ENCODE measurements at places on chromosomes 1 and 21. TPM values are rescaled to one million over a fixed set of nuclear protein-coding genes. Genes with fewer than 3 reads are reported as not detected.
A peak's percentile ranks its signal among the peaks of the same experiment; 100 is the strongest.

KIF21B gene
- total RNA-seq, result 0.13 TPM

GRCh38 chr1:39653546-39654031 is 14.1 kb upstream of the HEYL start:
- H3K4me3 ChIP-seq, result no peak overlapping the region
- no peaks in the 10 kb centered on the region for H3K4me1 ChIP-seq
- H3K36me3 ChIP-seq, result no peaks in the 10 kb centered on the region
- no peak overlapping the region for H3K27ac ChIP-seq
- peaks cover 3% of the 10 kb centered on the region for H3K27me3 ChIP-seq

AKR7A3 gene
- 0.15 TPM for total RNA-seq

GRCh38 chr1:67683316-67683715 is 1.7 kb upstream of the GADD45A start:
- H3K27me3 ChIP-seq, result no peaks in the 10 kb centered on the region
- peaks cover 48% of the 10 kb centered on the region for H3K4me1 ChIP-seq
- DNase-seq, result no peak
- H3K4me3 ChIP-seq, result peak overlapping the region; percentile 62
- no peaks in the 10 kb centered on the region for H3K36me3 ChIP-seq
- H3K27ac ChIP-seq, result no peak overlapping the region

AVPR1B gene
- total RNA-seq, result not detected

DNA sequence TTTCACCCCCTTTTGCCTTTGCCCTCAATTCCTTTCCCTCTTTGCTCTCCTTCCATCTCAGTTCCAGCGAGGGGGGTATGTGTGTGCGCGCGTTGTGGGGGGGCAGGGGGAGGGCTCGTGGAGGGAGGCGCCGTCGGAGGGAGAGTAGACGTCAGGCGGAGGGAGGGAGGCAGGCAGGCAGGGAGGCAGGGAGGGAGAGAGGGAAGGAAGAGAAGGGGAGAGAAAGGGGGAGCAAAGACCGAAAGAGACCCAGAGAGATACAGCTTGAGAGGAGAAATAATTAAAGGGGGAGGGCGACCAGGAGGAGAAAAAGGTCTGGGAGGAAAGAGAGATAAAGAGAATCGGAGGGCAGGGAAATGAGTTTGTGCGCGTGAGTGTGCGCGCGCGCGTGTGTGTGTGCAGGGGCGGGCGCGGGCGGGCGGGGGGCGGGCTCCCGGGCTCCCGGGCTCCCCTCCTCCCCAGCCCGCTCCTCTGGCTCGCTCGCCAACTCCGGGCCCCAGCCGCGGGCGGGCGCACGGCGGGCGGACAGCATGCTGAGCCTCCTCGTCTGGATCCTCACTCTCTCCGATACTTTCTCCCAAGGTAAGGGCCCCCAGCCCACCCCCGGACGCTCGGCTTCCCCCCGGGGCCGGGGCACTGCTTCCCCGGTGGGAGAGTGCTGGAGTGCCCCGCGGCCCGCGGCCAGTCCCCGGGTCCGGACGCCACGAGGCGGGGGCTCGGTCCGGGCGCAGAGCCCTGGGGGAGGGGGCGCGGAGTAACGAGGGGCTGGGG is at the start of gene KIRREL1:
Gene KIRREL1 (plus strand): TSS at position 499 of the 771 bp plus-strand sequence. CDS start 32 bp downstream, at position 531.
- no peaks in the 10 kb centered on the region for H3K36me3 ChIP-seq
- no peaks in the 10 kb centered on the region for H3K4me1 ChIP-seq
- DNase-seq, result no peak
- H3K27ac ChIP-seq, result no peak within 1 kb of the TSS

- no peaks in the 10 kb centered on the region for H3K27me3 ChIP-seq
- H3K4me3 ChIP-seq, result no peak overlapping the region
- H3K36me3 ChIP-seq, result no peaks in the 10 kb centered on the region
- DNase-seq, result no peak
- H3K27ac ChIP-seq, result no peak overlapping the region
Observed at GRCh38 chr1:227576189-227576588, 12.8 kb downstream of the ZNF678 start.

- no peaks in the 10 kb centered on the region for H3K36me3 ChIP-seq
- H3K4me3 ChIP-seq, result no peak overlapping the region
- no peaks in the 10 kb centered on the region for H3K4me1 ChIP-seq
- no peak for DNase-seq
Observed at GRCh38 chr1:90557706-90558105, 159.4 kb downstream of the BARHL2 start.

NID1 gene
- total RNA-seq, result 29.3 TPM

AGBL4 gene
- total RNA-seq, result not detected

ATP6V1G3 gene
- not detected for total RNA-seq

CYP4A22 gene
- not detected for total RNA-seq

KCNE2 gene
- not detected for total RNA-seq

CLDN17 gene
- total RNA-seq, result not detected

GRCh38 chr1:211643324-211644212 is 31.9 kb downstream of the NEK2 start:
- peaks cover 85% of the 10 kb centered on the region for H3K4me1 ChIP-seq
- H3K27ac ChIP-seq, result peak overlapping the region; percentile 26
- peak; percentile 96 for DNase-seq
- no peaks in the 10 kb centered on the region for H3K27me3 ChIP-seq
- no peaks in the 10 kb centered on the region for H3K36me3 ChIP-seq

DNA sequence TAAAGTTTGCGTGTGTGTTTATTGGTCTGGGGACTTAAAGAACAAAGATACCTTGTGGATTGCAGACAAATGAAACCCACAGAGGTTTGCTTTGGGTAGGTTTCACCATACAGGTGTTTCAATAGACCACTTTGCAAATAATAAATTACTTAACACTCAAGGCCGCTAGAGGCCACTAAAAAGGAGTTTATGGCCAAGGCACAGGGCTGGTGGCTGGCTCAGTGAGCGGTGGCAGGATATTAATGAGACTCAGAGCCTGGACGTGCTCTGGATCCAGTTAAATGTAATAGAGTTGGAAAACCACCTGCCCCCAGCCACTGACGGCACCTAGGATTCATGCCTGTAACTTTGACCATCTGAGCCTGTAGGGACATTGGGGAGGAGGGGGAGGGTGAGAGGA is 44.5 kb downstream of the LRRC38 start:
- H3K36me3 ChIP-seq, result no peaks in the 10 kb centered on the region
- no peak overlapping the region for H3K4me3 ChIP-seq
- H3K27ac ChIP-seq, result no peak overlapping the region
- no peaks in the 10 kb centered on the region for H3K4me1 ChIP-seq
- peak; percentile 38 for DNase-seq

ZNF697 gene
- total RNA-seq, result 7.1 TPM

LORICRIN gene
- not detected for total RNA-seq

KRTAP19-1 gene
- total RNA-seq, result not detected

SLAMF6 gene
- total RNA-seq, result not detected

GRCh38 chr1:230070321-230071208 is 3.5 kb downstream of the GALNT2 start:
- H3K27me3 ChIP-seq, result no peaks in the 10 kb centered on the region
- H3K36me3 ChIP-seq, result no peaks in the 10 kb centered on the region
- peaks cover 37% of the 10 kb centered on the region for H3K4me1 ChIP-seq
- no peak overlapping the region for H3K27ac ChIP-seq
- H3K4me3 ChIP-seq, result no peak overlapping the region

- H3K27ac ChIP-seq, result no peak overlapping the region
- no peaks in the 10 kb centered on the region for H3K27me3 ChIP-seq
- no peaks in the 10 kb centered on the region for H3K36me3 ChIP-seq
- DNase-seq, result no peak
Observed at GRCh38 chr1:242535986-242536385, 11.5 kb upstream of the PLD5 start.

GRCh38 chr1:27332536-27333281 is 9.1 kb upstream of the SYTL1 start:
- no peaks in the 10 kb centered on the region for H3K4me1 ChIP-seq
- no peaks in the 10 kb centered on the region for H3K27me3 ChIP-seq
- H3K27ac ChIP-seq, result no peak overlapping the region
- H3K36me3 ChIP-seq, result peaks cover 18% of the 10 kb centered on the region
- no peak overlapping the region for H3K4me3 ChIP-seq

DNA sequence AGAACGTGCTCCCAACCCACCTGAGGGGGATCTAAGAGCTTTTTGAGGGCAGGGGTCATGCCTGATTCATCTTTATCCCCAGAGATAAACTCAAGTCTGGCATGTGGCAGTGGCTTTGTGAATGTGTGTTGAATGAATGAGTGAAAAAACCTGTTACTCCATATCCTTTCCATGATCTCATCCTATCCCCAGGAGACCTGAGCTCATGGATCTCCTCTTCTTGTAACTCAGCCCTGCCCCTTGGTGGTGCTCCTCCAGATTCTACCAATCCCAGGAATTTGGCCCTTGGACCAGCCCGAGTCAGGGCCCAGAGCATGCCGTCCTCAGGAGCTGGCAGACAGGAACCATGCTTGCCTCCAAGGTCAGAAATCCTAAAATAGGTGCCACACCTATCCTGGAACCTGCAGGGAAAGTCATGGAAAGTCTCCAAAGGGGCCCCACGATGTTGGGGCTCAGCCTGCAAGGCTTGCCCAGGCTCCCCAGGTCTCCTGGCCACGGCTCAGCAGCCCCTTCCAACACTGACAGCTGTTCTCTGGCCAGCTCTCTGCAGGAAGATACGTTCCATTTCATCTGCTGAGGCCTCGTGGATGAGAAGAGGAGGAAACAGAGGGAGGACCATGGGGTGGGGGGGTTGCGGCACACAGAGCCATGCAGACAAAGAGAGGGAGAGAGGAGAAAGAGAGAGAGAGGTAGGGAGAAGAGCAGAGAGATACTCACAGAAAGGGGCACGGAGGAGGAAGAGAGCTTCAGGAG is 214.6 kb downstream of the TRABD2B start:
- H3K36me3 ChIP-seq, result no peaks in the 10 kb centered on the region
- no peaks in the 10 kb centered on the region for H3K27me3 ChIP-seq
- no peak overlapping the region for H3K27ac ChIP-seq

DDX59 gene
- total RNA-seq, result 14.8 TPM

ITLN2 gene
- not detected for total RNA-seq

- no peaks in the 10 kb centered on the region for H3K27me3 ChIP-seq
- no peak overlapping the region for H3K4me3 ChIP-seq
- no peaks in the 10 kb centered on the region for H3K36me3 ChIP-seq
- peak; percentile 39 for DNase-seq
Observed at GRCh38 chr1:62144238-62144831, 50.3 kb upstream of the L1TD1 start.

DNA sequence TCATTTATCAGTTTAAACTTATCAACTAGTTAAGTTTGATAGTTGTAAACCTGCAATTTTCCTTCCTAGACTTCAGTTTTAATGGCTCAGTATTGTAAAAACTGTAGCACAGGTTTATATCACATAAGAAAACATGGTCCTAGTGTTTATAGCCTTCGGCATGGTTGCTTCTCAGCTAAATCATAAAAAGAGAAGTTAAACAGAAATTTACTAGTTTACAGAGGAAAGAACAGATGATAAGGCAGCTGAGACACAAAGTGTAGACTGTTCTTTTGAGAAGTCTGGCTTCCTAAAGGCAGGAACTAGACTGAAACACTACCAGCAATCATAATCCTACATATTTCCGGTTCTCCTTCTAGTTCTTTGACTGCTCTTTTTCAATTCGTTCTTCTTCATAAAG is 39.8 kb downstream of the WNT2B start:
- no peak overlapping the region for H3K4me3 ChIP-seq
- no peaks in the 10 kb centered on the region for H3K4me1 ChIP-seq
- H3K27ac ChIP-seq, result no peak overlapping the region
- no peaks in the 10 kb centered on the region for H3K27me3 ChIP-seq
- DNase-seq, result no peak

GRCh38 chr1:202281316-202282024 is 60.3 kb downstream of the UBE2T start:
- peaks cover 12% of the 10 kb centered on the region for H3K27me3 ChIP-seq
- H3K4me3 ChIP-seq, result no peak overlapping the region
- no peak overlapping the region for H3K27ac ChIP-seq

TMEM79 gene
- 1.0 TPM for total RNA-seq

CD1B gene
- not detected for total RNA-seq

- no peaks in the 10 kb centered on the region for H3K36me3 ChIP-seq
- no peak for DNase-seq
- H3K27ac ChIP-seq, result no peak overlapping the region
- H3K4me1 ChIP-seq, result peaks cover 39% of the 10 kb centered on the region
- H3K27me3 ChIP-seq, result no peaks in the 10 kb centered on the region
- H3K4me3 ChIP-seq, result no peak overlapping the region
Observed at GRCh38 chr1:101293461-101294051, 56.7 kb downstream of the S1PR1 start.

ZBTB8A gene
- 4.7 TPM for total RNA-seq

DNA sequence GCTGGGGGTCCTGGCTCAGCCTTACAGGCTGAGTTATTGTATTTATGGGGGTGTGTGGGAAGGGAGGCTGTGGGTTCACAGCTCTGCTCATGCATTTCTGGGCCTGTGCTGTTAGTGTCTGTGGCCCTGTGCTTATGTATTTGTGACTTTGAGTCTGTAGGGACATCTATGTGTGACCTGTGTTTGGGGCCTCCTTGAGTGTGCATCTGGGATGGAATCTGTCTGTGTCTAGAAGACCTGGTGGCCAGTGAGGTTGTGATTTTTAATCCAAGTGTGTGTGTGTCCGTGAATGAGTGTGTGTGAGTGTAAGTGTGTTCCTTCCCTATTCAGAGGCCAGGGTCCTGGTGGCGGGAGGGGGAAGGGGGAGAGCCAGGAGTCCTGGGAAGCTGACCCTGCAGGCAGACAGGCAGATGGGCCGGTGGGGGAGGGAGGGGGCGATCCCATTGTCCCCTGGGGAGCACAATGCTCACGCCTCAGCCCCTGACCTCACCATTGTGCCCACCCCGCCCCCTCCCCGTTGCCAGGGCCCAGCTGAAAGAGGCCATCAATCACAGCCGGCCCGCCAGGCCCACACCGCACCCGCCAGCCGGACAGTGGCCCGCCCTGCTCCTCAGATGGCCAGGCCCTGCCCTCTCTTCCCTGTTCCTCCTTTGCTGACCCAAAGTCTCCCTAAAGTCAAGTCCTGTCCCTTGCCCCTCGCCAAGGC is 19.6 kb downstream of the SLC27A3 start:
- no peak overlapping the region for H3K27ac ChIP-seq
- no peak overlapping the region for H3K4me3 ChIP-seq
- no peaks in the 10 kb centered on the region for H3K36me3 ChIP-seq
- DNase-seq, result no peak
- peaks cover 55% of the 10 kb centered on the region for H3K4me1 ChIP-seq
- peaks cover 7% of the 10 kb centered on the region for H3K27me3 ChIP-seq

DNA sequence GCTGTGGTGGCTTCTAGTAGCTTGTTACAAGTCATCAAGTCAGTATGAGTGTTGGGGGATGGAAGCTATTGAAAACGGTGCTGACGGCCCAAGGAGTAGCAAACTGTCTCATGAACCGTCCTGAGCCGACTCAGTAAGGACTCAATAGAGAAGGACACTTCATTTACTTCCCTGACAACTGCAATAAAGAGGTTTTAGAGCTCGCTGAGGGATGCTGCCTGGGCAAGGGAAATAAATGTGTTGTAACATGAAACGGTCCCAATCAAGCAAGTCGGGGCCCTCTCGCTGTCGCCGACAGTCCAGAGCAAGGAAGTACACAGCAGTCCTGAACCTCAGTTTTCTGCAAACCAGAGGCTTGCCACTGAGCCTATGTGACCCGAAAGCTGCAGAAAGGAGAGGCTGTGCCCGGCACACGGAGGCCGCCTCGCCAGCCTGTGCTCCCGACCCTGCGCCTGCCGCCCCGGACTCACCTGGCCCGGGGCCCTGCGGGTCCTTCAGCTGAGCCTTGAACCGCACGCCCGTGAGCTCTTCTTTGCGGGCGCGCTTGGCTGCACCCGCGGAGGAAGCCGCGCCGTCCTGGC is 423 bp downstream of the URB1 start:
- H3K4me1 ChIP-seq, result peaks cover 51% of the 10 kb centered on the region
- H3K4me3 ChIP-seq, result peak overlapping the region; percentile 88
- DNase-seq, result no peak
- H3K27me3 ChIP-seq, result no peaks in the 10 kb centered on the region

- H3K27me3 ChIP-seq, result no peaks in the 10 kb centered on the region
- no peak within 1 kb of the TSS for H3K27ac ChIP-seq
- H3K36me3 ChIP-seq, result peaks cover 6% of the 10 kb centered on the region
Observed at GRCh38 chr1:966135-966703, at the start of gene PLEKHN1. Gene PLEKHN1, plus strand, starts transcription at chr1:966482. Its CDS starts 50 bp downstream, at chr1:966532.

TSSK3 gene
- 0.62 TPM for total RNA-seq

LCE2C gene
- not detected for total RNA-seq

Measured in HepG2 (cell line).